Nephron progenitor cell (in vitro differentiated cells): ENCODE measurements at places on chromosomes 16 and 17.

GRCh38 chr17:57645950-57646665 lies 99.0 kb downstream of the CCDC182 start:
- H3K36me3 ChIP-seq, result peaks cover 34% of the 10 kb centered on the region
- H3K27ac ChIP-seq, result peak overlapping the region; percentile 67
- peaks cover 3% of the 10 kb centered on the region for H3K27me3 ChIP-seq
- peaks cover 30% of the 10 kb centered on the region for H3K4me1 ChIP-seq

- peaks cover 4% of the 10 kb centered on the region for H3K27me3 ChIP-seq
- no peak for DNase-seq
- peak overlapping the region; percentile 5 for H3K4me3 ChIP-seq
- H3K36me3 ChIP-seq, result no peaks in the 10 kb centered on the region
Measured at GRCh38 chr17:77425791-77426641, 285.2 kb downstream of the SEC14L1 start.

- DNase-seq, result peak; percentile 87
- no peak within 1 kb of the TSS for H3K27ac ChIP-seq
- H3K36me3 ChIP-seq, result no peaks in the 10 kb centered on the region
- H3K27me3 ChIP-seq, result peaks cover 16% of the 10 kb centered on the region
- H3K4me1 ChIP-seq, result peaks cover 37% of the 10 kb centered on the region
Measured at GRCh38 chr17:43907425-43907981, at the start of gene MPP2. TSS of gene MPP2 (minus strand) at chr17:43907536. CDS start at chr17:43904460, 3,076 bp downstream.

DNA sequence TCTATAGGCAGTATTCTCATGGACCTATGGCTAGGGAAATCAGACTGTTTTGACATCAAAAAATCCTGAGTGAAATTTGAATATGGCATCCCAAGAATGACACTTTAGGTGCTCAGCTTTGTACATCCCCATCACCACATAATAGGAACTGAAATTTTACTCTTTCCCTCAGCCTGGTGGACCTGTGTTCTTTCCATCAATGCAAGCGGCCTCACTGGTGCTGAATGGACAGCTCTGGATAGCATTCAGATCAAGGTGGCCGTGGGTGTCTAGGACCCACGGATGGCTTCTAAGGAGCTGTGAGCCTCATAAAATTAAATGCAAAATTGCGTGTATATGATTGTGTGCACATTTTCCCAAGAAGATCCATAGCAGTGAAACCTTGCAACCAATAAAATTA lies 152.6 kb downstream of the MAP2K6 start:
- no peaks in the 10 kb centered on the region for H3K36me3 ChIP-seq
- no peak overlapping the region for H3K27ac ChIP-seq
- peaks cover 11% of the 10 kb centered on the region for H3K27me3 ChIP-seq

- H3K4me1 ChIP-seq, result peaks cover 4% of the 10 kb centered on the region
- H3K36me3 ChIP-seq, result no peaks in the 10 kb centered on the region
- no peak overlapping the region for H3K27ac ChIP-seq
- H3K27me3 ChIP-seq, result no peaks in the 10 kb centered on the region
- H3K4me3 ChIP-seq, result no peak overlapping the region
Measured at GRCh38 chr16:78754713-78755112, 655.3 kb downstream of the WWOX start.

- no peaks in the 10 kb centered on the region for H3K27me3 ChIP-seq
- peaks cover 83% of the 10 kb centered on the region for H3K36me3 ChIP-seq
- H3K27ac ChIP-seq, result no peak overlapping the region
- DNase-seq, result no peak
- no peaks in the 10 kb centered on the region for H3K4me1 ChIP-seq
- H3K4me3 ChIP-seq, result no peak overlapping the region
Measured at GRCh38 chr17:7502987-7503386, 18.8 kb downstream of the POLR2A start.

GRCh38 chr16:84207879-84208278 lies 16.9 kb downstream of the ADAD2 start:
- no peaks in the 10 kb centered on the region for H3K36me3 ChIP-seq
- H3K4me3 ChIP-seq, result no peak overlapping the region
- no peak for DNase-seq
- H3K4me1 ChIP-seq, result peaks cover 21% of the 10 kb centered on the region
- H3K27me3 ChIP-seq, result peaks cover 22% of the 10 kb centered on the region
- no peak overlapping the region for H3K27ac ChIP-seq

DNA sequence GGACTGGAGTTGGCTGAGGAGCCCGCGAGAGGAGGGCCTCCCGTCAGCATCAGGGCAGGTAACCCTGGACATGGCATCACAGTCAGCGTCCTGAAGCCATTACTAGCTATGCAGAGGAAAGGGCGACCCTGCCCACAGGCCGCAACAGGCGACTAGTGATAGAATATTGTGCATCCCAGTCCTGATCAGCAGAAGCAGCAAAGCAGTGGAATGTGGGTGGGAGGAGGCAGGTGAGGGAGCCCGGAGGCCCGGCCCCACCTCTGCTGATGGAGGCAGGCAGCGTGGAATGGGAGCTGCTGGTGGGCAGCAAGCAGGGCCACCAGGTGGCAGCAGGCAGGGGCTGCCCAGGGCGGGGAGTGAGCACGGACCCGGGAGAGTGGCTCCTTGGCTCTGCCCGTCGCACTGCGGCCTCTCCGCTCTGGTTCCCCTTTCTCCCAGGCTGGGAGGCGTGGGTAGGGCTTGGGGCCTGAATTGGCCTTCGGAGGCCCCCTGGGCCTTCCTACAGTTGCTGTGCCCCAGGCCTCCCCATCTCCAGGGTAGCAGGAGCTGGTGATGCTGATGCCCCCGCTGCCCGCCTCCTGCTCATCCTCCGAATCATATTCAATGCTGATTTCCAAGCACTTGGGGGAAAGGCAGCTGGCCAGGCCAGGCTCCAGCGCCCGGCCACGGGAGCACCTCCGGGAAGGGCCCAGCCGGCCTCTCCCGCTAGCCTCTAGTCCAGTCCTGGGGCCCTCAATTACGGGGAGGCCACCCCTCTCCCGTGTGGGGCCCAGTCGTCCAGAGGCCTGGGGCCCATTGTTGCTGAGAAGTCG lies 20.2 kb downstream of the TSPOAP1 start:
- no peaks in the 10 kb centered on the region for H3K36me3 ChIP-seq
- H3K4me3 ChIP-seq, result no peak overlapping the region
- peaks cover 8% of the 10 kb centered on the region for H3K27me3 ChIP-seq
- H3K27ac ChIP-seq, result no peak overlapping the region

DNA sequence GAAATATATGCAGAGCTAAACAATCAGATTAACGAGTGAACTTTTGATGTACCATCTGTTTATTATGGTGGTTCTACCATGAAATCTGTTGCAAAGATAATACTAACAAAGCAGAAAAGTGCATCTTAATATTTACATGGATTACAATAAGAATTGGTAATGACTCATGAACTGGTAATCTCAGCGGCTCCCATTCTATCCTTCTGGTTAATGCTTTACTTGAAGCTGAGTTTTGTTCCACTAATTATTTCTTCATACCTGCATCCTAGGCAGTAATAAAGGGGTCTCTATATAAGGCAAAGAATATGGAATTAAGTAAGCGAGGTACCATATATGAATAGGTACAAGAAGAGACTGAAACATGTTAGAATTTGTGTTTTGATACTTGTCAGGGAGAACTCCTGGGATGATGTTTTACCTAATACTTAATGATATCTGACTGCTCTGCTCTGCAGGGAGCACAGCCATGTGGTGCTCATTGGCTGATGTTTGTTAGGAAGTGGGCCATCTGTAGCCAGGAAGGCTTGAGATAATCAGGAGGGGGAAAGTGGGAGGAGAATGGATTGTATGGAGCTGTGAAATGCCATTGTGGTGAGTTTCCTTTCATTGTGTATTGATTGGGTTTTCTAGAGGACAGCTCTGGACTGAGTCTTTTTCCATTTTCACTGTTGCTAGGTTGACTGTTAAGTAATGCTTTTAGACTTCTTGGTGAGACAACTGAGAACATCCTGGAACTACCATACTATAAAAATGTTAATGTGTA lies 52.6 kb downstream of the MAP2K6 start:
- DNase-seq, result no peak
- H3K27me3 ChIP-seq, result peaks cover 2% of the 10 kb centered on the region
- no peak overlapping the region for H3K4me3 ChIP-seq
- H3K36me3 ChIP-seq, result peaks cover 55% of the 10 kb centered on the region
- peaks cover 38% of the 10 kb centered on the region for H3K4me1 ChIP-seq

GRCh38 chr16:89135971-89136765 lies 35.4 kb upstream of the CDH15 start:
- H3K27me3 ChIP-seq, result no peaks in the 10 kb centered on the region
- H3K4me3 ChIP-seq, result no peak overlapping the region
- H3K27ac ChIP-seq, result no peak overlapping the region

DNA sequence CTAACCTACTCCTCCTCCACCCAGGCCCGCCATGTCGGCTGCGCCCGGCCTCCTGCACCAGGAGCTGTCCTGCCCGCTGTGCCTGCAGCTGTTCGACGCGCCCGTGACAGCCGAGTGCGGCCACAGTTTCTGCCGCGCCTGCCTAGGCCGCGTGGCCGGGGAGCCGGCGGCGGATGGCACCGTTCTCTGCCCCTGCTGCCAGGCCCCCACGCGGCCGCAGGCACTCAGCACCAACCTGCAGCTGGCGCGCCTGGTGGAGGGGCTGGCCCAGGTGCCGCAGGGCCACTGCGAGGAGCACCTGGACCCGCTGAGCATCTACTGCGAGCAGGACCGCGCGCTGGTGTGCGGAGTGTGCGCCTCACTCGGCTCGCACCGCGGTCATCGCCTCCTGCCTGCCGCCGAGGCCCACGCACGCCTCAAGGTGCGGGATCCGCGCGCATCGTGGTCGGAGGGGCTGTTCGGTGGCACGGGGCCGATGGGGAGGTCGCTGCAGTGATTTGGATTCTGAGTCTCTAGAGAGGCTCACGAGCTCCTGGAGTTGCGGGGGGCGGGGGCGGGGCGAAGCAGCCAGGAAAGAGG lies 878 bp downstream of the TRIM72 start:
- H3K4me1 ChIP-seq, result peaks cover 28% of the 10 kb centered on the region
- no peaks in the 10 kb centered on the region for H3K36me3 ChIP-seq
- H3K4me3 ChIP-seq, result peak overlapping the region; percentile 78
- H3K27me3 ChIP-seq, result peaks cover 95% of the 10 kb centered on the region

DNA sequence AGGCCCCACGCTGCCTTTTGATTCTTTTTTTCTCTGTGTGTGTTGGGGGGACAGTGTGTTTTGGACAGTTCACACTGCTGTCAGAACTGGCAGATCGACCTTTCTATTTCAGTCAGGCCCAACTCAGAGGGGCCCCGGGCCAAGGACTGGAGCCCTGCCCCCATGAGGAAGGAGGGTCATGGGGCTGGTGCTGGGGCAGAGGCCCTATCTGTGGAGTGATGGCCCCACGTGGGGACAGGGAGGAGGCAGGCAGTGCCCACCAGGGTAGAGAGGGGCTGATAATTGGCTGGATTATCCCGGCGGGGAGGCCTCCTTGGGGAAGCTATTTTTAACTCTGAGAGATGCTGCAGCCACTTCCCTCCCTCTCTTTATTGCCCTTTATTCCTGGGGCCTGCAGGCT lies 5.7 kb upstream of the KCNJ12 start:
- H3K27ac ChIP-seq, result no peak overlapping the region
- H3K27me3 ChIP-seq, result peaks cover 31% of the 10 kb centered on the region
- H3K36me3 ChIP-seq, result no peaks in the 10 kb centered on the region
- peaks cover 41% of the 10 kb centered on the region for H3K4me1 ChIP-seq
- DNase-seq, result peak; percentile 44
- peak overlapping the region; percentile 29 for H3K4me3 ChIP-seq

- H3K4me1 ChIP-seq, result peaks cover 17% of the 10 kb centered on the region
- H3K36me3 ChIP-seq, result no peaks in the 10 kb centered on the region
- no peak overlapping the region for H3K27ac ChIP-seq
- H3K27me3 ChIP-seq, result peaks cover 3% of the 10 kb centered on the region
- no peak overlapping the region for H3K4me3 ChIP-seq
Measured at GRCh38 chr16:10078541-10078949, 103.7 kb downstream of the GRIN2A start.

DNA sequence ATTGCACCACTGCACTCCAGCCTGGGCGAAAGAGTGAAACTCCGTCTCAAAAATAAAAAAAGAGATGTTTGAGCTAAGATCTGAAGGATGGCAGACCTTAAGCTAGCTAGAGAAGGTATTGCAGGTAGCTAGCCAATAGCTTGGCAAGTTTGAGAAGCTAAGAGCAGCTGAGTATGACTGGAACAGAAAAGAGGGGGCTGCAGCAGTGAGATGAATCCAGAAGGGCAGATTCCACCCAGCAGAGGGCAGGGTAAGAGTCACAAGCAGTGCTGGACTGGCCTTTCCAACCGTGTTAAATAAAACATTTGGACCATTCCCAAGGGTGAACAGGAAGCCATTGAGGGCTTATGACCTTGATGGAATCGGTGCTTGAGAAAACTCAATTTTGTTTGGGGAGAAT lies 5.7 kb upstream of the PHAF1 start:
- H3K27ac ChIP-seq, result peak overlapping the region; percentile 26
- no peak overlapping the region for H3K4me3 ChIP-seq
- H3K4me1 ChIP-seq, result peaks cover 7% of the 10 kb centered on the region
- H3K27me3 ChIP-seq, result no peaks in the 10 kb centered on the region
- DNase-seq, result peak; percentile 15

GRCh38 chr17:48261297-48261880 lies 153.8 kb downstream of the SNX11 start:
- H3K27me3 ChIP-seq, result peaks cover 4% of the 10 kb centered on the region
- peaks cover 91% of the 10 kb centered on the region for H3K4me1 ChIP-seq
- H3K27ac ChIP-seq, result peak overlapping the region; percentile 52
- DNase-seq, result peak; percentile 60
- H3K4me3 ChIP-seq, result peak overlapping the region; percentile 31
- no peaks in the 10 kb centered on the region for H3K36me3 ChIP-seq

DNA sequence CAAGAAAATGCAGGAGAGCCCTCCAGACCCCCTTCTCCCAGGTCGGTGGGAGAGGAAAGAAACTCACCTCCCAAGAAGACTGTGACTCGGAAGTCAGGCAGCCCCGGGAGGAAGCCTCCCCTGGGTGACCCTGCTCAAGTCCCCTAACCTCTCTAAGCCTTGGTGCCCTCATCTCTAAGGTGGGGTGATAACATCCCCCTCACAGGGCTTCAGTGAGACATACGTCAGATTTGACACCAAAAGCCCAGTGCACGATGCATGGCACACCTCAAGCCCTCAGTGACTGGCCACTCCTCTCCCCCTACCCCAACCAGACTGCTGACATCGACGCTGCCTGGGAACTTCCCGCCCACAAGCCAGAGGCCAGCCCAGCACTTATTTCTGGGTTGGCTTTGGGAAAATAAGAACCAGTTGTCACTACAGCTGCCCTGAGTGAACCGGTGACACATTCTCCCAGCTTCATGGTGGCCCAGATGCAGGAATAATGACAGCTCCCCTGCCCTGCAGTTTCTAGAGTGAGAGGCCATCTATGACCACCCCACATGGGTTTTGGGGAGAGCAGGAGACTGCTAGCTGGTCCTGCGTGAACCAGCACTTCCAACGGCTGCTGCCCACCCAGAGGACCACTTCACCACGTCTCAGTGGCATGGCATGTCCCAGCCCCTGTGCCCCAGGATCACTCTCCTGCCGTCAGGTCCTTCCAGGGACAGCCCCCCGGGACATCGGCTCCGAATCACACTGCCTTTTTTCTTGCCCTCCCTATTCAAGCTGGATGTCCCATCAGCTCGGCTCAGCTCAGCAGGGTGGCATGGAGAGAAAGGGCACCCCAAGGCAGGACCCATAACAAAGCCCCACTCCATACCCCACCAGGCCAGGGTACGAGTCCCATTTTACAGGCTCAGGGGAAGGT lies 9.5 kb downstream of the KNOP1 start:
- H3K4me1 ChIP-seq, result peaks cover 44% of the 10 kb centered on the region
- peak overlapping the region; percentile 86 for H3K27ac ChIP-seq

- peak overlapping the region; percentile 66 for H3K27ac ChIP-seq
- no peak for DNase-seq
- H3K4me1 ChIP-seq, result peaks cover 28% of the 10 kb centered on the region
- peaks cover 24% of the 10 kb centered on the region for H3K27me3 ChIP-seq
Measured at GRCh38 chr17:2042933-2043332, 1.1 kb downstream of the OVCA2 start.

GRCh38 chr16:24986512-24987303 lies 28.5 kb downstream of the ARHGAP17 start:
- no peak for DNase-seq
- H3K27ac ChIP-seq, result peak overlapping the region; percentile 53
- peaks cover 53% of the 10 kb centered on the region for H3K4me1 ChIP-seq
- H3K4me3 ChIP-seq, result no peak overlapping the region
- peaks cover 11% of the 10 kb centered on the region for H3K36me3 ChIP-seq
